ENCODE measurements at places on chromosomes 5 and 9.

DNA sequence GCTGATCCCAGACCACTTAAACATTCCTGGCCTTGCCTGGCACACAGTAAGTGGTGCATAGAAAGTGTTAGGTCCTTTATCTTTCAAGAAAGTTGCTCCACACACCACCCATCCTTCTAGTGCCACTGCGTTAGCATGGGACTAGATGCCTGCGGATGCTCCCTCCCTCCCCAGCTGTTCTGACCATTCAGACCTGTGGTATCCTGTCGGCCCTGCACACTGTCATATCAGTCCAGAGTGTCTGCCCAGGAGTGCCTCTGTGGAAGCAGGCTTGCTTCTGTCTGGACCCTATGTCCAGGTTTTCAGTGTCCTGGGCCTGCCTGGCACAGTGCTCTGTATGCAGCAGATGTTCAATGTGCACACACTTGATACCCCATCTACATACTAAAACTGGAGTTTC, 38.3 kb upstream of the SMU1 start:
- H3K4me1 ChIP-seq: no peaks in the 10 kb centered on the region
- H3K36me3 ChIP-seq: peaks cover 6% of the 10 kb centered on the region
- H3K4me3 ChIP-seq: no peak overlapping the region
- no peak overlapping the region for H3K27ac ChIP-seq
- DNase-seq: no peak
- no peaks in the 10 kb centered on the region for H3K27me3 ChIP-seq

GRCh38 chr9:98730871-98731270, 22.1 kb upstream of the GABBR2 start:
- H3K27ac ChIP-seq: no peak overlapping the region
- no peaks in the 10 kb centered on the region for H3K27me3 ChIP-seq
- H3K4me3 ChIP-seq: no peak overlapping the region
- H3K4me1 ChIP-seq: no peaks in the 10 kb centered on the region
- no peak for DNase-seq
- no peaks in the 10 kb centered on the region for H3K36me3 ChIP-seq

DNA sequence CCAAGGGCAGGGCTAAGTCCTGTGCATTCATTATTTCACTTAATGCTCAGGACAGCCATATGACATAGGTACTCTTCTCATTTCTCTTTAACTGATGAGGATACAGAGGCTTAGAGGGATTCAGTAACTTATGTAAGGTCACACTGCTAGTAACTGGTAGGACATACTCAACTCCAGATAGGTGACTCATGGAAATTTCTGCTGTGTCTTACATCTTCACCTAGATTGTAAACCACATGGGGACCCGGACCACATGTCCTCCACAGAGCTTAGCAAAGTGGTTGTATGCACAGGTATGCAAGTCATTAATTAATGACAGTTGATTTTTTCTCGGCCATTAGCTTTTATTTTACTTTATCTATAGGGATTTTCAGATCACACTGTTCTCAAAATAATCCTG, 29.3 kb downstream of the SLC1A1 start:
- H3K27me3 ChIP-seq: no peaks in the 10 kb centered on the region
- H3K4me1 ChIP-seq: no peaks in the 10 kb centered on the region
- H3K27ac ChIP-seq: no peak overlapping the region
- H3K36me3 ChIP-seq: peaks cover 5% of the 10 kb centered on the region
- no peak overlapping the region for H3K4me3 ChIP-seq
- DNase-seq: no peak

GRCh38 chr5:31901807-31902530, 263.0 kb downstream of the PDZD2 start:
- H3K27ac ChIP-seq: no peak overlapping the region
- no peaks in the 10 kb centered on the region for H3K4me1 ChIP-seq
- no peak for DNase-seq
- H3K27me3 ChIP-seq: no peaks in the 10 kb centered on the region
- no peaks in the 10 kb centered on the region for H3K36me3 ChIP-seq

GRCh38 chr5:160923411-160923810, 71.4 kb upstream of the ATP10B start:
- H3K36me3 ChIP-seq: no peaks in the 10 kb centered on the region
- peak overlapping the region; percentile 80 for H3K27ac ChIP-seq
- no peaks in the 10 kb centered on the region for H3K27me3 ChIP-seq

DNA sequence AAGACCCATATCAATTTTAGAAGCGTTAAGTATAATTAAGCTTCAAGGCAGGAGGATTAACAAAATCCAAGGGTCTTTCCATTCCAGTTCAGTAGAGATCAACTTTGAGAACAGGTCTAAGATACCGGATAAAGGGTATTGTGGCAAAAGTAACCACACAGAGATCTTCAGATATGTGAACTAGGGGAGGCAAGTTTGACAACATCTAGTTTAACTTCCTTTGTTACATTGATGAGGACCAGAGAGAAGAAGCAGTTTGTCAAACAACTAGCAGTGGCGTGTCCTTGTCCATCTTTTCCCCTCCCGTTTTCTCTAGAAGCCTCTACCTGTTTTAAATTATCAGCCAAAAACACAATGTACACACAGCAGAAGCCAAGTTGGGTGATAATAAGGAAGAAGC, 8.6 kb downstream of the SLC36A2 start:
- peaks cover 4% of the 10 kb centered on the region for H3K27me3 ChIP-seq
- H3K4me3 ChIP-seq: no peak overlapping the region
- DNase-seq: no peak
- no peaks in the 10 kb centered on the region for H3K4me1 ChIP-seq
- no peaks in the 10 kb centered on the region for H3K36me3 ChIP-seq

DNA sequence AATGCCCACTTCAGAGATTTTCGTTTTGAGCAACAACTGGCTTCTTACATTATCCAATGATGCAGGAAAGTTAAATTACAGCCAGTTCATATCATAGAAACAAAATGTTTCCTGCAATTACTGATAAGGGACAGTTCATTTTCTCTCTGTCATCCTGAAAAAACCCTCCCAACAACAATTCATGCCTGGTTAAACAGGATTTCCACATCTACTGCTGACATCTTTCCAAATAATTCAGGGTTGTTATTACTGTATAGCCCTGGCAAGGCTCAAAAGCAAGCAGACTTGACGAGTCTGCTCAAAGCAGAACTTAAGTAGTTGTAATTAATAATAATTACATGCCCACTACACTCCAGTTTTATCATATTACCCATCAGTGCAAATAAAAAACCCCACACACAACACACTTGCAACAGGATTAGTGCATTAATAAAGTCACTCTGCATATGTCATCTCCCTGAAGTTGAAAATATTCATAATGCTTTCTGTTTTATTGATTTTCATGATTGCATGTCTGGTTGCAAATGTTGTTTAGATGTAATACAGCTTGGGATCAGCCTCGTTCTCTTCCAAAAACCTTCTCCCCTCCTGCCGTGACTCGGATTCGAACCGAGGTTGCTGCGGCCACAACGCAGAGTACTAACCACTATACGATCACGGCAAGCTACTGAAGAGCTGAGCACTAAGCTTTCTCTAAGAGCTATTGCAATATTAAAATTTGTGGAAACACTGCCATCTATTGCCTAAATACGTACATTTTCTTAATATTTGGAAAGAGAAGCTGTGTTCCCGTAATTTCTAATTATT, 119.6 kb upstream of the NFIB start:
- no peaks in the 10 kb centered on the region for H3K4me1 ChIP-seq
- H3K27me3 ChIP-seq: no peaks in the 10 kb centered on the region
- no peaks in the 10 kb centered on the region for H3K36me3 ChIP-seq
- peak; percentile 6 for DNase-seq
- no peak overlapping the region for H3K4me3 ChIP-seq
- H3K27ac ChIP-seq: no peak overlapping the region

- no peaks in the 10 kb centered on the region for H3K27me3 ChIP-seq
- H3K4me3 ChIP-seq: no peak overlapping the region
- H3K27ac ChIP-seq: peak overlapping the region; percentile 62
- H3K36me3 ChIP-seq: peaks cover 4% of the 10 kb centered on the region
Observed at GRCh38 chr9:95032580-95033341, 284.7 kb downstream of the FANCC start.

DNA sequence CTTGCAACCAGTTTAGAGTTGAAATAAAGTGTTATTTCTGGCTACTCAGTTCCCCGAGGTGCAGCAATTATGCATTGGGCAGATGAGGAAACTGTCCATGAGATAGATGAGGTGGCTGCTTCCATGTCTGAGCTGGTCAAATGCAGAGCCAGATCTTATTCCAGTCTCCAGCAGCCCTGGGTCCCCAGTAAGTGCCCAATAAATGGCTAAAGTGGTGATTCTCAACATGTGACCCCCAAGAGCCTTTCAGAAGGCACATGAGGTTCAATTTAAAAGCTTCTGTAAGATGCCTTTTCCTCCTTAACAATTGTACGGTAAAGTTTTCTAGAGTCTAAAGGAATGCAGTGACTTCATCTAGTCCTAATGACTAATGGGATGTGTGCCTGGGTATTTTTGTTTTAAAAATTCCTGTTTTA, 17.5 kb downstream of the ATOX1 start:
- H3K4me1 ChIP-seq: no peaks in the 10 kb centered on the region
- H3K4me3 ChIP-seq: no peak overlapping the region
- no peak overlapping the region for H3K27ac ChIP-seq
- no peak for DNase-seq

DNA sequence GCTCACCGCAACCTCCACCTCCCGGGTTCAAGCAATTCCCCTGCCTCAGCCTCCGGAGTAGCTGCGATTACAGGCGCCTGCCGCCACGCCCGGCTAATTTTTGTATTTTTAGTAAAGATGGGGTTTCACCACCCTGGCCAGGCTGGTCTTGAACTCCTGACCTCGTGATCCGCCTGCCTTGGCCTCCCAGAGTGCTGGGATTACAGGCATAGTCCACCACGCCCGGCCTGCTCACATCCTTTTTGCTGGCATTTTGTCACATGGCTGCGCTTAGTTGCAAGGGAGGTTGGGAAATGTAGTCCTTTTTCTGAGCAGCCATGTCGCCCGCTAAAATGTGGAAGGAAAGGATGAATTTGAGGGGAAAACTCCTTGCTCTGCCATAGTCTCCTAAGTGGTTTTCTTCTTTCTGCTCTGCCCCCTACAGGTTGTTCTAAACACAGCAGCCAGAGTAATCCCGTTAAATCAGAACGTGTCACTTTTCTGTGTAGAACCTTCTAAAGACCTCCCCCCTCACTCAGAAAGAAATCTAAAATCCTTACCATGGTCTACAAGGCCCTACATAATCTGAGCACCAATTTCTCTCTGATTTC, 57.8 kb upstream of the HSPA9 start:
- peak; percentile 79 for DNase-seq
- H3K27me3 ChIP-seq: no peaks in the 10 kb centered on the region
- H3K4me1 ChIP-seq: no peaks in the 10 kb centered on the region
- H3K4me3 ChIP-seq: no peak overlapping the region
- no peaks in the 10 kb centered on the region for H3K36me3 ChIP-seq

DNA sequence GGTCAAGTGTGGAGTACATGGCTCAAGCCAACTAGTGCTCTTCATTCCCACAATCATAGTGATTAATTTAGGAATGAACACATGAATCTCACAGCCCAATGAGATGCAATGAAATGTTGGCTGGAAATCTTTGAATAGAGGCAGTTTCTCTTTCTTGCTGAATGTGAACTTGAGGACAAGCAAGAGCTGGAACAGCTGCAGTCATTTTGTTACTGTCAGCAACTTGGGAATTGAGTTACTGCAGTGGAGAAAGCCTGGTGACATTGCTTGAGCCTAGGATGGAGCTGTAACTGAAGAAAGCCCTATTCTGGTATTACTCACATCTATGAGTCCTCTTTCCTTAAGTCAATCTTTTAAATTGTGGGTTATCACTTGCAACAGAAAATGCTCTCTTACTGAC, 62.3 kb downstream of the YIPF5 start:
- no peaks in the 10 kb centered on the region for H3K4me1 ChIP-seq
- no peaks in the 10 kb centered on the region for H3K36me3 ChIP-seq
- H3K4me3 ChIP-seq: no peak overlapping the region
- H3K27ac ChIP-seq: no peak overlapping the region

DNA sequence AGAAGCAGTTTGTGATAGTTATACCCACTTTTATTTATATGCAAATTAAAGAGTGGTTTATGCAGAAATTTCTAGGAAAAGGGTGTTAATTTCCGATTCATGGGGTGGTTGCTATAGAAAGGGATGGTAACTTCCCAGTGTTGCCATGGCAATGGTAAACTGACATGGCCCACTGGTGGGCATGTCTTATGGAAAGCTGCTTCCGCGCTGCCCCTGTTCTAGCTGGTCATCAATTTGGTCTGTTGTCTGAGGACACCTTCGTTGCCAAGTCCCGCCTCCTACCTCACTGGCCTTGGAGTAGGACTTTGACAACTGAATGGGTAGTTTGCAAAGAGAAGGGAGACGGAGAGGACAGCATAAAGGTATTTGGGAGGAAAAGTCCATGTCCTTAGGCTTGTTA, 74.0 kb upstream of the SMIM23 start:
- no peaks in the 10 kb centered on the region for H3K4me1 ChIP-seq
- no peak overlapping the region for H3K27ac ChIP-seq
- DNase-seq: no peak
- H3K36me3 ChIP-seq: no peaks in the 10 kb centered on the region

GRCh38 chr5:127941646-127942045, 141.9 kb upstream of the SLC12A2 start:
- peak overlapping the region; percentile 28 for H3K4me3 ChIP-seq
- peak; percentile 64 for DNase-seq
- H3K4me1 ChIP-seq: peaks cover 9% of the 10 kb centered on the region
- H3K27ac ChIP-seq: peak overlapping the region; percentile 17
- H3K36me3 ChIP-seq: no peaks in the 10 kb centered on the region

- peak; percentile 42 for DNase-seq
- no peaks in the 10 kb centered on the region for H3K36me3 ChIP-seq
- no peaks in the 10 kb centered on the region for H3K4me1 ChIP-seq
- peak within 1 kb of the TSS; percentile 67 for H3K4me3 ChIP-seq
Observed at GRCh38 chr9:131276094-131276888, at the start of gene FAM78A. Gene FAM78A (minus strand): TSS chr9:131276510. CDS start chr9:131276179, 331 bp downstream.

GRCh38 chr5:82246960-82247574, 31.1 kb downstream of the RPS23 start:
- H3K27ac ChIP-seq: no peak overlapping the region
- no peak for DNase-seq
- no peak overlapping the region for H3K4me3 ChIP-seq
- H3K36me3 ChIP-seq: no peaks in the 10 kb centered on the region

Measured in small intestine (tissue), 16 donors.